ENCODE measurements at places on chromosomes 1 and 21.

DNA sequence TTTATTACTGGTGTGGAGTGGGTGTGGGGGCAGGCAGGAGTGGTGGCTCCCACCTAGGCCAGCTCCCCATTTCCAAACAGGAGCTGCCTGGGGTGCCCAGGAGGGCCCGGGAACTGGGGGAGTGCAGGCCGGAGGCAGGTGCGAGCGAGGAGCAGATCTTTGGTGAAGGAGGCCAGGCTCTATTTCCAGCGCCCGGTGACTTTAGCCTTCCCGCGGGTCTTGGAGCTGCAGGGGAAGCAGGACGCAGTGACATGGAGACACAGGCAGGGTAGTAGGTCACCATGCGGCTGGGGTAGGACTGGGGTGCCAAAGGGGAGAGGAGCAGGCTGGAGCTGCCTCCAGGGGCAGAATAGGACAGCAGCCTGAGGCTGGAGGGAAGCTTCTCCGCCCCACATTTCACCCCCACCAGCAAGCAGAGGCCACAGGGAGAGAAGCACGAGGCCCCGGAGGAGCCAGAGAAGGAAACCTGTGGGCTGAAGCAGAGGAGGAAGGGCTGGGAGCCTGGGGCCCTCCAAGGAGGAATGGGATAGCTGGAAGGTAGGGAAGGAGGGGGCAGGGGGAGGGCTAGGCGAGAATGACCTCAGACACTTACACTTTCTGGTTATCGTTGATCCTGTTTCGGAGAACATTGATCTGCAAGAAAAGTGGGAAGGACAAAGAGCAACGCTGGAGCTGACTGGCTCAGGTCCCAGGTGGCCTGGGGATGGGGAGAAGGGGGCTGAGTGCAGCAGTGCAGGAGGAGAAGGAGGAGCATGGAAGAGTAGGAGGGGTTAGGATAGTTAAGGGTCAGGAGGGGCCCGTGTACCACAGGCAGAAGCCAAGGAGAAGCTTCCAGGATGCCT lies 18.2 kb downstream of the TNNT2 start:
- no peak for DNase-seq

GRCh38 chr1:240693036-240693435 lies 81.1 kb upstream of the GREM2 start:
- no peak for DNase-seq

DNA sequence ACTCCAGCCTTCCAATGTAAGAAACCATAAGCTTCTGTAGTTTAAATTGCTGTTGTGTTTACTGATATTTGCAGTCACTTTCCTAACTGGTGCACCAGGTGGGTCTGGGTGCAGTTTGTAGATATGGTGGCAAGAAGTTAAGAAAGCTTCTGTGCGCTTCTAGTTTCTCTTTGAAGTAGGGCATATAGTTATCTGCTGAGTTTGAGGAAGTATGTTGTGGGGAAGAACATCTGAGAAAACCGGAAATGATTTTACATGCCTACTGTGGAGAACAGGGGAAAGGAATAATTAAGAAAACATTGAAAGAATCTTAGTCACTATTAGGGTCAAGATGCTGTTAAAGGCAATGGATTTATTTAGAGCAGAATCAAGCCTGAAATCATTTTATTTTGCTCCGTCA lies 14.9 kb upstream of the SLC44A5 start:
- DNase-seq = no peak

GRCh38 chr1:245694753-245695195 lies 540.0 kb downstream of the KIF26B start:
- no peak for DNase-seq

GRCh38 chr1:203056516-203056915 lies 29.3 kb downstream of the MYOG start:
- no peak for DNase-seq

GRCh38 chr1:44707112-44707881 lies 23.7 kb downstream of the RNU5D-1 start:
- no peak for DNase-seq

- DNase-seq = no peak
Observed at GRCh38 chr1:51697166-51697565, 80.3 kb downstream of the OSBPL9 start.

GRCh38 chr1:104720741-104721140 lies 971.0 kb downstream of the AMY1C start:
- DNase-seq = no peak

DNA sequence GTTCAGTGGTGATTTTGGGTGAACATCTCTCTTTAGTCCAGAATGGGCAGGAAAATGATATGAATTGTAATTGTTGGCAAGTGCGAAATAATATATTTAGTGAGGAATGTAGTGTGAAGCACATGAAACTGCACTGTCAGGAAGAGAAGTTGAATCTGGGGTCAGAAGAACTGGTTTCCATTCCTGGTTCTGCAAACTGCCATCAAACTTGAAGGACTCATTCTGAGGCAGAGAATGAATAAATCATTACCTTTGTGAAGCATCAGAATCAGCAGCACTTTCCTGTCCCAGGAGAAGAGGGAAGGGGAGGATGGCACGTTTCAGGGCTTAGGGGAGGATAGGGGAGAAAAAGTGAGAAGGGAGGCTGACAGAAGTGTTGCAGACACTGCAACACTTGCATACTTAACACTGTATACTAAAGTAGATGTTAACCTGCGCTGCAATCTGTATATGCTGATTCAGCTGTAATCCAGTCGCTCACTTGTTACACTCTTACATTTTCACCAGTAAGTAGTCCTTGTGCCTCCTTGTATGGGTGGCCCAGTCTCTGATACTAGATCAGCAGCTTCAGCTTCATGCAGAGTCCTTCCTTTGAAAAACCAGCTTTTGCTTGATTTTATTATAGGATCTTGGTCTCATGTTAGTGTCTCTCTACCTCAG lies 10.5 kb upstream of the RPTN start:
- no peak for DNase-seq

DNA sequence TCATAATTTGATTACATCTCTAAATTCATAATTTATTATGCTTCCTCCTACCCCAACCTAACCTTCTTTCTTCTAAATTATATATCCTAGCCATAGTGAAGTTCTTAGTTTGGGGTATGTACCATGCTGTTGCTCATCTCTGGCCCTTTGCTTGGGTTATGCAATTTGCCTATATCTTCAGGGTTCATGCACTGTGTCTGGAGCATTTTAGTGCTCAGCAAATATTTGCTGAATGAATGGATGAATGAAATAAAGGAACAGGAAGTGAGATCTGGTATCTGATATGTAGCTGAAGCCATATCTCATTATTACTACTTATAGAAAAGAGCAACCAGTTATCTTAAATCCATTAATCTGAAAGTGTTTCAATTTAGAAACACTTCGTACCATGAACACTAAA lies 137.6 kb downstream of the GPATCH2 start:
- DNase-seq = no peak
